ENCODE measurements at places on chromosomes 3 and 15.
A peak's percentile ranks its signal among the peaks of the same experiment; 100 is the strongest.

- no peak for DNase-seq
These were observed 4.6 kb downstream of the FAM3D start for GRCh38 chr3:58661836-58662420.

DNA sequence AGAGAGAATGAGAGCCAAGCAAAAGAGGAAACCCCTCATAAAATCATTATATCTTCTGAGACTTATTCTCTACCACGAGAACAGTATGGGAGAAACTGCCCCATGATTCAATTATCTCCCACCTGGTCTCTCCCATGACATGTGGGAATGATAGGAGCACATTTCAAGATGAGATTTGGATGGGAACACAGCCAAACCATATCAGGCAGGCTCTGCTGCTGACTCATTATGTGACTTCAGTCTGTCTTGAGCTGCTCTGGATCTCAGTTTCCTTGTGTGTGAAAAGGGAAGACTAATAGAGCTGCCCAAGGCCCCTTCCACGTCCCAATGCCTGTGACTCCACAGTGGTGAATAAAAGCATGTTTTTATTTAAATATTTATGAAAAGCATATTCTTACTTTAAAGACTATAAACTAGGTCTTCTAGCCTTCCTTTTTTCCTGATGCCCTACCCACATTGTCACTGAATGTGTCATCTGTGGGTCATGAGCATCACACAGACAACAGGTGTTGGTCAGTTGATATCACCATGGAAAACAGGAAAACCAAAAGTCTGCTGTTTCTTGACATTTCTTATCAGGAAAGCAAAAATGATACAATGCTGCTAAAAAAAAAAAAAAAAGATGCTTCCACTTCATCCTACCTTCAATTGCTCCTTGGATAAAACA lies 96.0 kb upstream of the PPP2R3A start:
- DNase-seq: no peak

GRCh38 chr15:44045217-44045616 lies 149.9 kb downstream of the FRMD5 start:
- DNase-seq: no peak

DNA sequence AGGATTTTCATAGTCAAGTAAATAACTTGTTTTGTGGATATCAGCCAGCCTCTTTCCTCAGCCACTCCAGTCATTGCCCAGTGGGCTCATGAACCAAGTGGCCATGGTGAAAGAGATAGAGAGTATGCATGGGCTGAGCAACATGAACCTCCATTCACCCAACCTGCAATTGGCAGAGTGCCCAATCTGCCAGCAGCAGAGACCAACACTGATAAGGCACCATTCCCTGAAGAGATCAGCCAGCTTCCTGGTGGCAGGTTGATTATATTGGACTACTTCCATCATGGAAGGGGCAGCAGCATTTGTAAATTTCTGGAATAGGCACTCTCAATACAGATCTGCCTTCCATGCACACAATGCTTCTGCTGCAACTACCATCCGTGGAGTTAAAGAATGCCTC lies 10.3 kb upstream of the MCF2L2 start:
- no peak for DNase-seq

- DNase-seq: no peak
These were observed 117.6 kb downstream of the IL5RA start for GRCh38 chr3:2992534-2992933.

GRCh38 chr3:119594066-119594465 lies 3.6 kb upstream of the PLA1A start:
- no peak for DNase-seq

DNA sequence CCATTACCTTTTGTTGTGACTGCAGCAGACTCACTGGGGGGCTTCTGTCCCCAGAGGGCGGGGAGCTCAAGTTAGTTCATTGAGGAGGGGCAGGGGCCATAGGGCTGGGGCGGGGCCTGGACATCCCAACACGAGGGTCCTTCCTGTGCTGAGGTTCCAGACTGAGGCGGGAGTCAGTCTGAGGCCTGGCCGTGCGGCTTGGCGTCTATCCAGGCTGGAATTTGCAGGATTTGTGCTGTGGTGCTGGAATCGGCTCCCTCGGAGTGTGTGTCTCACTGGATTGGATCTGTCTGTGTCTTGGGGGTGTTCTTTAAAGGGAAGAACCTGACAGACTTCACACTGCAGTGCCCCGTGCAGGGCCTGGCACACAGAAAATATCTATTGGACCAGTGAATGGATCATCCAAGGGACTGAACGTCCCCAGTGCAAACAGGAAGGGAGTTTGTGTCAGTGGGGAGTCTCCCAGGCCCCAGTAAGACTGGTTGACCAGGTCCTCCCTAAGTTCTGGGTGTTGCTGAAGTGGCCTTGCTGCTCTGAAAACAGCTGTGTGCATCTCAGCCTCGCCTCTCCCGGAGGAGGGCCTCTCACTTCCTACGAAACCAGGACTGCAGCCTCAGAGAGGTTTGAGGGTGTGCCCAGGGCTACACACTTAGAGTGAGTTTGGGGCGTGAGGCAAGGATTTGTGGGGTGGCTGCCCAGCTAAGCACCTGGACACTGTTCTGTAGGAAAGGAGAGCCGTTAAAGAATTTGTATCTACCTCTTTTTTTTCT lies 26.1 kb downstream of the GOLGA6L2 start:
- no peak for DNase-seq

GRCh38 chr3:27805282-27805681 lies 83.2 kb upstream of the EOMES start:
- no peak for DNase-seq

DNA sequence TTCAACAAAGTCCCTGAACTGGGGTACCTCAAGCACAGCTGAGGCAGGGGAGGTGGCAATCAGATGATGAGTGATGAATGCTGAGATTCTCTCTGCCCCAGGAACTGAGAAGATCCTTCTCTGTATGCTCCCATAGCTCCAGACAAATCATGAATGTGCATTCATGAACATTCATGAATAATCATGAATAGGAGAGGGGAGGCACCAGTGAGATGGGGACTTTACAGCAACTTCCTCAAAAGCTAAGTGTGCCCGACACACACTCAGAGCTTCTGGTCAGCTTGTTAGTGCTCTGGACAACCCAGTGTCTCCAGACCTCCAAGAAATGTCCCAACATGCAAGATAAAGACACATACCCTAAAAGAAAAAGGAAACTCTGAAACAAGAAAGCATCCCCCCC lies 24.3 kb downstream of the LRRC2 start:
- DNase-seq: no peak

- DNase-seq: no peak
These were observed 26.7 kb downstream of the ABHD2 start for GRCh38 chr15:89114990-89115389.

DNA sequence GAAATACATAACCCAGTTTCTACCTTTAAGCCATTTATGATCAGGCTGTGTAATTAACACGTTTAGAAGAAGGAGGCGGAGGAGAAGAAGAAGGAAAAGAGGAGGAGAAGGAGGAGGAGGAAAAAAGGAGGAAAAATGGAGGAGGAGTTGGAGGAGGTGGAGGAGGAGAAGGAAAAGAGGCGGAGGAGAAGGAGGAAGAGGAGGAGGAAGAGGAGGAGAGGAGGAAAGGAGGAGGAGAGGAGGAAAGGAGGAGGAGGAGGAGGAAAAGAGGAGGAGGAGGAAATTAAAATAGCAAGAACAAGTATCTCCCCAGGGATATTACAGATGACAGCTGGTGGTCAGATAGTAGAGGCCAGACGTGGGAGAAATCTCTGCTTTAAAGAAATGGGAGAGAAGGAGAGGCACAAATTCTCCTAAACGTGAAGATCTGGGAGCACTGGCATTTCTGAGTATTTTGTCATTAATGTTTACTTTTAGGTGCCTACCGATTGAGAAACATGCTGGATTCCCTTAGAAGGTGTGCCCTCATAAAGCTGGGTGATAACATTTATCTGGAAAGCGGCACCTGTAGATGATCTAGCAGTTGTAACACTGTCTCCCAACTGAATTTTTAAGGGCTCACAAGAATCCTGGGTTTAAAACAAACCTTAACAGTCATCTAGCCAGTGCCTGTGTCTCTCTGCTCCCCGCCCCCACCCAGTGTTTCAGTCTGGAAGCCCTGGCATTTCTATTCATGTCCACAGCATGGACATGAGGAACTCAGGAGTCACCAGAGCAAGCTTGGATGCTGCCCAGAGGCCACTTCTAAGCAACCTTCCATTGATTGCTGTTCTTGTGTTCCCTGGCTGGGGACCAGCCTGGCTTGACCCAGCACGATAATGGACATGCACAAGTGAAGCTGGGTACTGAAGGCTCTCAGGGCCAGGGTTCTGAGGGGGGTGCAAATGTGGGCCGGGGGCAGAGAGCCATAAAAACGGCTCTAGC lies 75.2 kb downstream of the CHRNA7 start:
- DNase-seq: no peak

DNA sequence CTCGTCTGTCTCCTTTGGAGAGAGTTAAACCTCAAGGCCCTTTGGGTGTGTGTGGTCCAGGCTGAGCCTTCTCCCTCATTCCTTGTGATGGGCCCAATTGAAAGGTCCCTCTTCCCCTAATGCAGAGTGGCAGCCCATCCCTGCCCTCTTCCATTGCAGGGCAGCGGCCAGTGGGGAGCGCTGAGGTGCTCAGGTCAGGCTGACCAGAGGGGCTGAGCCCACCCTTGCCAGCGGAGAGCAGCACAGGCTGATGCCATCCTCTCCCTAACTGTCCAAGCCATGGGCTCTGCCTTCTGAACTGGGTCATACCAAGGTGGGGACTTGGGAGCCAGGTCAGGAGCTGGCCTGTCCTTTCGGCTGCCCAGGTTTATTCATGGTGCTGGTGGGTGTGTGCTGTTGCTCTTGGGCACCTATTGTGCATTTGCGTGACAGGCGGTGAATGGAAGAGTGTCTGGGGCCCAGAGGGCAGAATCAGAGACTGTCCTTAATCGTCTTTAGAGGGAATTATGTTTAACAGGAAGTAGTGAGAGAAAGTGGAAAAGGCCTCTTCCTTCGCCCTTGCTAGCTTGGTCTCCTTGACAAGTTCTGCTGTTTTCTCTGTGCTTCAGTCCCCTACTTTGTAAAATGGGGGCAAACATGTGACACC lies 96.9 kb downstream of the VGLL4 start:
- DNase-seq: no peak

DNA sequence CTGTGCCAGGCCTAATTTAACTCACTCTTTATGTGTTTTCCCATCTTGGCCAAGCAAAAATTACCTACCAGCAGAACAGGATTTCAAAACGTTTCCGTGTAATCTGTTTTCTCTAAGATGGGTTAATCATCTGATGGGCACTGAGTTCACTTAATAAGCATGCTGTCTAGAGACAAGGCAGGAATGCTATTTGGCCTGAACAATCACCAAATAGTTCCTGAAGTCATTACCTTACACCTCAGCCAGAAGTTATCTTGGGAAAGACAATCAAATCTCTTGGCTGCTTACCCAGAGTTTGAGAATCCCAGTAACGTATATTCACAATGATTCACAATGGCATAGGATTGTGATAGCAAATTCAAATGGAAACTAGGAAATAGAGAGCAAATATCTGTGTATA lies 779.1 kb downstream of the CADM2 start:
- no peak for DNase-seq

DNA sequence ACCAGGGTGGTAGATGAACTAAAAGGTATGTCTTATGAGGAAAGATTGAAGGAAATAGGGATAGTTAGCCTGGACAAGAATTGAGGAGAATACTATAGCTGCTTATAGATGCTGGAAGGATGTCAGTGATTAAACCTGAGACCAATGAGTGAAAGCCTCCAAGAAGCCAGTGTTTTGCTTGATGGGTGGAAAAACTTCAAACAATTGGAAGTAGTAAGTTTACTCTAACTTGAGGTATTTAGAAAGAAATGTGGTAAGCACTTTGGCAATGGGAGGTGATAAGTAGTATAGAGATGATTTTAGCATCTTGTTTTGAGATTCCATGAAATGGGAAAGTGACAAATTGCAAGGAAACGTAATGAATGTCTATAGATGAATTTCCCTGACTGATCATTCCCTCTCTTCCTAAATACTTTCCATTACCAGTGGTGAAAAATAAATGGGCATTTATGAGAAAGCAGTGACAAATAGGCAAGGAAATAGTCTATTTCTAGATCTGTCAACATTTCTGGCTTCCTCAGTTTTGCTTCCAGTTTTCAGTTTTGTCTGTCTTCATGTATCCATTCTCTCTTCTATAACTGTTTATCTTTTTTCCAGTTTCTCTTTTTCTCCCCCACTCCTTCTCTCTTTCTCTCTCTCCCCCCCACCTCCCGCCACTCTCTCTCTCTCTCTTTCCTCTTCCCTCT lies 19.2 kb downstream of the SLC15A2 start:
- DNase-seq: no peak

- DNase-seq: peak; percentile 31
These were observed 109.6 kb upstream of the FXR1 start for GRCh38 chr3:180802837-180803236.

DNA sequence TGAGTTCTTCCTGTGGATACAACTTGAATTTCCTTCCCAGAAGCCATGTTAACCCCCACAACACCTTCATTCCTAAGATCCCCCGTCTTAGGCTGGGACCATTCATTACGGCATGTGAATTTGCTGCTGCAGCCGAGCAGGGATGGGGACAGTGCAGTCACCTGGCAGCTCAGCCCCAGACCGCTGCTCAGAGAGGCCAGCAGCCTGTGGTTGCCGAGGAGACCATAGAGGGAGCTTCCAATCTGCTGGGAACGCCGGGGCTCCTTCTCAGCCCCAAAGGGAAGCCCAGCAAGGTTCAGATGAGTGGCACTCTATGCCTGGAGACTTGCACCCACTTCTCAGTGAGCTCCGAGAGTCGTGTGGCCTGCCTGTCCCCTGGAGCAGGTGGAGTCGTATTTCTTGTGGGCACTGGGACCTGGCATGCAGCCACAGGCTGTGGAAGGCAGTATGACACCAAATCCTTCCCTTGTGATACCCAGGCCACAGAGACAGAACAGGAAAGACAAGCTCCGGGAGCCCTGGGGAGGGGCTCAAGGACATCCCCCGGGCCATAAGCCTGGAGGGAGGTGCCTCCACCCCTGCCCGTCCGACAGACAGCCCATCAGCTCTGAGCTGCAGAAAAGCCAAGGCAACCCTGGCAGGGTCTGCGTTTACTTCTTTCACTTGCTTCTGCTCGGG lies 167.3 kb downstream of the FAM43A start:
- DNase-seq: no peak

DNA sequence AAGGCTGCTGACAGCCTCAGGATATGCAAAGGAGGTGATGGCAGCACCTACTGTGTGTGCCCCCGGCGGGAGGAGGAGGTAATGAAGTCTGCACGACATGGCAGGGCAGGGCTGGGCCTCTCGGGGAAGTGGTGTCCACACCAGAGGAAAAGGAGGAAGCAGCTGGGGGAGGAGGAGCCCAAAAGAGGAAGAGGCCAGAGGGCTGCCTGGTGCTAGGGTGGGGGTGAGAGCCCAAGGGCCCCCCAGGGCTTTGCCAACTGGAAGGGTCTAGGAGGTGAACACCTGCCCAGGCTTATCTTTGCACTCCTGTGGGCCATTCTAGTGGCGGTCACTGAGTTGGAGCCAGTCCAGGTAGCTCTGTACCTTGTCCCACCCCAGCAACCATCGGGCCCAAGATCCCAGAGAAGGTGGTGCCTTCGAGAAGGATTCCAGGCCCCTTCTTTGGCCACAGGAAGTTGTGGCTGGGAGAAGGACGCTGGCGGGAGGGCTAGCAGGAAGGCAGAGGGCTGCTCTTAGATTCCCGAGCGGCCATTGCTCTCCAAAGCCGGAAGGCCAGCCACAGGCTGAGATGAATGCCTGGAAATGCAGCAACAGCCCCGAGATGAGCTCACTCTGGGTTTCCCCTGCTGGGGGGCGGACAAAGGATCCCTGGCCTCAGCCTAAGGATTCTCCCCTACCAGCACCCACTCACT lies 7.0 kb downstream of the GNAI2 start:
- DNase-seq: no peak
